ENCODE measurements at places on chromosomes 1 and 21. TPM values are rescaled to one million over a fixed set of nuclear protein-coding genes. Genes with fewer than 3 reads are reported as not detected.

GRCh38 chr1:46705408-46705807, 13.5 kb downstream of the EFCAB14 start:
- no peak overlapping the region for H3K4me3 ChIP-seq
- H3K27ac ChIP-seq, result no peak overlapping the region
- peaks cover 75% of the 10 kb centered on the region for H3K36me3 ChIP-seq
- H3K27me3 ChIP-seq, result no peaks in the 10 kb centered on the region

DNA sequence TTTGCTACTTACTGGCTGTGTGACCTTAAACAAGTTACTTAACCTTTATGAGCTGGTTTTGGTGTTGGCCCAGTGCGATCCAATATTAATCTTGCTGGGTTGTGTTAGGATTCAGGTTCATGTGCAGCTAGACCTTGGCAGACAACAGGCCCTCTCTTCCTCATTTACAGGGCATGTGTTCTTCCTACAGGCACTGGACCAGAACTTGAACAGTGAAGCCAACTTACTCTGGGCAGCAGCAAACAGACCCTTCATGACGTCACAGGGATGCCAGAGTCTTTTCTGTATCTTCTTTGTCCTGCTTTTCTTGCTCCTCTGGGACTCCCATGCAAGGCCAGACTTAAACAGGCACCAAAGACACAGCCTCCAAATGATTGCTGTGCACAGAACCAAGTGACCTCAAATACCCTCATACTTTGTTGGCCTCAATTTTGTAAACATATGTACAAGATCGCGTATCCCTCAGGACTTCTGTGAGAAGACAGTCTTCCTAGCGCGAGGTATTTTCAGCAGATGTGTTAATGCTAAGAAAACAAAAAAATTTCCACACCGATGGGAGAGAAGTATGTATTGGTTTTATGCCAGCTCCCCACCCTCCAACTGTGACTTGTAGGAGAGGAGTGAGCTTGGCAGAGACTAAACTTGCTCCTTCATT, 73.7 kb downstream of the URB2 start:
- DNase-seq, result no peak
- H3K27me3 ChIP-seq, result no peaks in the 10 kb centered on the region
- H3K4me1 ChIP-seq, result peaks cover 2% of the 10 kb centered on the region
- no peaks in the 10 kb centered on the region for H3K36me3 ChIP-seq

DNA sequence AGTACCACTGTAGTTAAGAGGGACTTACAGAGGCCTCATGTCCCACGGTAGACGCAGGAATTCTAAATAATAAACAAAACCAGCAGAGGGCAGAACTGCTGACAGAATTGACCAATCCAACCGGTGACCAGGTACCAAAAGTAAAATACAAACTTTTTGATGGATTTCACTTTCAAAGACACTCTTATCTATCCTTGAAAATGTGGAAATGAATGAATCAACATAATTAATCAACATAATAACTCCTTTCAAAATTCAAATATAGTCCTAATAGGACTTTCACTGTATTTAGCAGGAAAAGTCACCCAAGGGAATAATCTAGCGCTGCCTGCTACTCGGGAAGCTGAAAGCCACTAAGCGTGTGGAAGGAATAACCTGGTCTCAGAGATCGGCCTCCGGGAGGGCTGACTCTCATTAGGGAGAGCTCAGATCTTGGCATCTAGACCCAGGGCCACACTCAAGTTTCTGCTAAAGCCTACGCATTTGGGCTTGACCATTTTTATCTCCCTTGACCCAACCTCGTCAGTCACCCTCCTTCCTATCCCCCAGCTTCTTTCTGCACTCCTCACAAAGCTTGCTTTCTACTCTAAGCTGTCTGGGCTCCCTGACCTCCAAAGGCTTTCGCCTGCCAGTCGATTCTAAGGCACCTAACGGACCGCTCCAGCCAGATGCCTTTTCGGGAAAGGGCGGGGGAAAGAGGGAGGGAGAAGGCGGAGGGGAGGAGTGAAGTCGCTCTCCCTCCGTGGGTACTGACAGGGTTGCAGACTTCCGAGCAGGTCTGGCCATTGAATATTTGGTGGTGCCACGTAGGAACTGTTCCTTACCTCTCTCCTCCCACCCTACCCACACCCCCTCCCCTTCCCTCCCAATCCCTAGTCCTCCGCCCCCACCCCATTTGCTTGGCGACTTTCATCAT, 1.6 kb downstream of the COL11A1 start:
- H3K27me3 ChIP-seq, result peaks cover 11% of the 10 kb centered on the region
- peak overlapping the region; percentile 48 for H3K4me3 ChIP-seq
- no peak overlapping the region for H3K27ac ChIP-seq
- no peak for DNase-seq

- peaks cover 18% of the 10 kb centered on the region for H3K27me3 ChIP-seq
- no peaks in the 10 kb centered on the region for H3K4me1 ChIP-seq
Observed at GRCh38 chr1:29991815-29992214, 731.6 kb downstream of the MATN1 start.

Gene AMPD1
- total RNA-seq, result not detected

DNA sequence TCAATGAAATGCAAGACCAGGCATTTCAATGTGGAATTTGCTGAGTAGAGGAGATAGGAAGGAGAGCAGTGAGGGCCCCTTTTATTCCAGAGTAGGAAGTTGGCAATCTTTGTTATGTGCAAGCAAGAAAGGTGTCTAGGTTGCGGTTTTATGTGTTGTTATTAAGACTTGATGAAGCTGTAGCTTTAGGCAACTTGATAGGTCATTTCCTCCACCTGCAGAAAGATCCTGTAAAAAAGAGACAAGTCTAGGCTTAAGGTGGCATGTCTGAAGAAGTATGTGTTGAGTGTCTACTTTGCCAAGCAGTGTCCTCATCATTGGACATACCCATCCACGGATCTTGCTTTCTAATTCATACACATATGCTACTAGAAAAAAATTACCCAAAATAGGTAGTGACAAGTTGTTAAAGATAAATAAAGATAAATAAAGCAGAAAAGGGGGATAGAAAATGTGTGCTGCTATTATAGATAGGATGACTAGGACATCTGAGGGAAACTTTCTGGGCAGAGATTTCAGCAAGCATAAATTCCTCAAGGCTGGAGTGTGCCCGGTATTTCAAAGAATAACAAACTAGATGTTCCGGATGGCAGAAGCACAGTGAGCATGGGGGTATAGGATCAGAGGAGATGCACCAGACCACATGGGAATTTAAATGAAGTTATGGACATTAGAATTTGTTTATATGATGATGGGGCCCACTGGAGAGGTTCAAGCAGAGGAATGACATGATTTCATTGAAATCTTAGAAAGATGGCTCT, 335.0 kb downstream of the TGFB2 start:
- H3K36me3 ChIP-seq, result no peaks in the 10 kb centered on the region
- no peak overlapping the region for H3K4me3 ChIP-seq

GRCh38 chr1:54795356-54795665, 5.8 kb downstream of the TTC22 start:
- H3K27me3 ChIP-seq, result no peaks in the 10 kb centered on the region
- peaks cover 43% of the 10 kb centered on the region for H3K4me1 ChIP-seq
- no peak overlapping the region for H3K4me3 ChIP-seq

DNA sequence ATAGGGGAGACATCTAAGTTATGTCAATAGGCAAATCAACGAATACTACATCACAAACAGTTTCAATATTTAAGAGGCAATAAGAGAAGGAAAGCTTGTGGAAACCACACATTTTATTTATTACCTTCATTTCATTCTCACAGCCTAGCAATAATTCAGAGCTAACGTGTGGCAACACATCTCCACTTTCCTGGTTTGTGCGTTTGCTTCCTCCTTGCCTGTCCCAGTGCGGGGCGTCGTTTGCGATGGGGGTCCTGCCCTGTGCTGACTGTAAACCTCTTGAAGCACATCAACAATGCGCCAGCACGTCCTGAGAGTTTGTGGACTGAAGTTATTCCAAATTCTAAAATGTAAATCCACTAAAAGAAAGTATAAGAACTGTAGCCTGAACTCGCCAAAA, 14.4 kb upstream of the VPS26C start:
- H3K4me3 ChIP-seq, result no peak overlapping the region
- peaks cover 3% of the 10 kb centered on the region for H3K27me3 ChIP-seq
- no peak for DNase-seq

DNA sequence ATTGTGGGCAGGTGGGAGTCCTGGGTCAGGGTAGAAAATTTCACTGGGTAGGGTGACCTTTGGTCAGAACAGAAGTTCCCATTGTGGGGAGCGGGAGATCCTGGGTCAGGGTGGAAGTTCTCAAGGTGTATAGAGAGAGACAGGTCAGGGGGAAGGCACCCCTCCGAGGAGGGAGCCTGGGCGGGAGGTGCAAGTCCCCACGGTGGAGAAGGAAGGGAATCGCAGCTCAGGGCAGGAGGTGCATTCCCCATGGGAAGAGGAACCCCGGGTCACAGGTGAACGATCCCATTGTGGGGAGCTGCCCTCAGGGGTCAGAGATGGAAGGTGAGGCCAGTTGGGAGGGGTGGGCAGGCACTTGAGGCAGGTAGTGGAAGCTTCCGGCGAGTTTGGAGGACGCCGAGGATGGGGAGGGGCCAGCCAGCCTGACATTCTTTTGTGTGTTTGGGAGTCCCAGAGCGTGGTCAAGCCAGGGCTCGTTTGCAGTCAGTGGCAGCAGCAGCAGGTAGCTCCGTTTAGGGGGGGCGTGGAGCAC, 637 bp downstream of the LYPLA2 start:
- DNase-seq, result no peak
- peak overlapping the region; percentile 75 for H3K27ac ChIP-seq
- peaks cover 38% of the 10 kb centered on the region for H3K4me1 ChIP-seq
- peaks cover 58% of the 10 kb centered on the region for H3K36me3 ChIP-seq

GRCh38 chr1:217494767-217495166, 136.1 kb downstream of the GPATCH2 start:
- no peak overlapping the region for H3K4me3 ChIP-seq
- H3K4me1 ChIP-seq, result no peaks in the 10 kb centered on the region
- no peaks in the 10 kb centered on the region for H3K27me3 ChIP-seq
- no peak overlapping the region for H3K27ac ChIP-seq

DNA sequence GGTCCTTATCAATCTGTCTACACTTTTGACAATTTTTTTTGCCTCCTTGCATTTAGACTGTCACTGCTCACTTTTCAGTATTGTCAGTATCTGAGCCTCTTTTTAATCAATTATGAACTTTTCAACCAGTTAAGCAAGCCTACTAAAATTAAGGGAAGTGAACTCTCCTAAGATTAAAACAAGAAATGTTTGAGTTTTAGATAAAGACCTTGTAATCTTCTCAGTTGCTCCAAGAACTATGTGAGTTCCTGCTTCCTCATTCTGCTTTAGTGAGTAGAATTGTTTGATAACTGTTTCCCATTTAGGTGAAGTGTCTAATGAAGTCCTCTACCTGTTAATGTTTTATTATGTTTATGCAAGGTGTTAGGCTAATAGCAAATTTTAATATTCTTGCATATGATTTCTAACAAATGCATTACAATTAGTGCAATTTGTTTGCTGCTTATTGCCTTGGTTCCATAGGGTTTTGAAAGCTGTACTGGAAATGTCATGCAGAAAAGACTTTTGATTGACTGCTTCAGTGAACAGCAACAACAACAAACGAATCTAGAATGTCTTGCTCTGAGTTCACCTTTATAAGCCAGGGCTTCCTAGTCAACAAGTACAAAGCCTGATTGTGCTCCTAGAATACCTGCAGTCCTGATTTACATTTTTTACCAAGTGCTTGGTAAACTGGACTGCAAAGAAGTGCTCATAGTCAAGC, 40.9 kb downstream of the PLA2G4A start:
- H3K36me3 ChIP-seq, result no peaks in the 10 kb centered on the region
- no peaks in the 10 kb centered on the region for H3K27me3 ChIP-seq
- DNase-seq, result no peak
- peaks cover 8% of the 10 kb centered on the region for H3K4me1 ChIP-seq

DNA sequence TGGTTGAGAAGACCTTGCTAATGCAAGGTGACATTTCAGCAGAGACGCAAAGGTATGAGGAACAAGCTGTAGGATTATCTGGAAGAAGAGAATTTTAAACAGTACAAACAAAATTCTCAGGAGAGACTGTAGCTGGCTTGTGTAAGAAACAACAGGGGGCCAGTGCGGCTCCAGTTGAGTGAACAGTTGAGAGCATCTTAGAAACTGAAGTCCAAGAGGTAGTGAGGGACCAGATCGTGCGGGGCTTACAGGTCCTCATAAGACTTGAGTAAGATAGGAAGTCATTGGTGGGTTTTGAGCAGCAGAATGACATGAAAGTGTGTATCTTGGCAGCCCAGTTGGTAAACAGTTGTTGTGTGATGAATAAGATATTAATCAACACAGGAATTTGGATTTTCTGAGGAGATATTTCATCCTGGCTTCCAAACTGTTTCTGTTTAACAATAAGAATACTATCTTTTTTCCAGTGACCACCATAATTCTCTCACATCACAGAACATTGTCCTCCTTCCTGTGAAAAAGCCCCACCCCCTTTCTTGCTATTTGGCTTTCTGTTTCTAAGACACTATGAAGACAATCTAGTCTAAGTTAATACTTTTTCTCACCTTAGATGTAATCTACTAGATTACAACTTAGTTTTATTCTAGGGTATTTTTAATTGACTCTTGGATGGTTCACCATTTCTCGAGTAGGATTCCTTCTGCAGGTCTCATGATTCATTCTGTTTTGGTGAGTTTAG, 62.4 kb downstream of the SASS6 start:
- DNase-seq, result no peak
- no peaks in the 10 kb centered on the region for H3K4me1 ChIP-seq

GRCh38 chr1:27058966-27059669, 46.5 kb upstream of the TENT5B start:
- H3K4me1 ChIP-seq, result peaks cover 19% of the 10 kb centered on the region
- H3K27me3 ChIP-seq, result no peaks in the 10 kb centered on the region
- H3K4me3 ChIP-seq, result no peak overlapping the region
- no peaks in the 10 kb centered on the region for H3K36me3 ChIP-seq
- no peak for DNase-seq

DNA sequence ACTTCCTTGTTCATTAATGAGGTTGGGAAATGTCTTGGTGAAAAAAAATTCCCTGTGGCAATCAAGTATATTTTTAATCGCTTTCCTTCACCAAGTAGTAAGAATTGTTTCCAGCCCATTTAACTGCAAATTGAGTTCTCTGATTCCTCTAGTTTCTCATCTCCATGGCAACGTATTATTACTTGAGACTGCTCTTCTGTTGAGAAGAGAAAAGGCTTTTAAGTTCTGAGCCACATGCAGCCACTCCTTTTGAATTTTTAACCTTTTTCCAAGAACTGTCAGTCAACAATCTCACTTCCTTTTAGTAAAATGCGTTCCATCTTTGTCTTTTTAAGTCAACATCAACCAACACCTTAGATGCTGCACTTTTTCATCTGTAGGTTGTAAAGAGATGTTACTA, 75.7 kb upstream of the KIAA1614 start:
- no peak overlapping the region for H3K27ac ChIP-seq
- no peaks in the 10 kb centered on the region for H3K4me1 ChIP-seq

DNA sequence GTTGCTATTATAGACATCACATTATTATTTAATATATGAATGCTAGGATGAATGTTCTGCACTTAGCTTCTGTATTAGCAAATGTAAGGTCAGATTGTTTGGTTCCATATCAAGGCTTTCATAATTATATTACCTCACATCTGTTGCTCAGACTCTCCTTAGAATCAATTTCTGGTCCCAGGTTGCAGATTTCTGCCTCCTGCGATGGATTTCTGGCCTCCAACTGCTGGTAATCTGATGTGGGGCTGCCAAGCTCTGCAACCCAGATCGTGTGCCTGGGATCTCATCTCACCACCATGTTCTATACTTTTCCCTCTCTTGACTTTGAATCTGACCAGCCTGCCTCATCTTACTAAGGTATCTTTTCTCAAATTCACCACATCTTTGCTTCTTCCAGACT, 25.2 kb downstream of the PLPPR5 start:
- H3K27ac ChIP-seq, result no peak overlapping the region
- H3K27me3 ChIP-seq, result no peaks in the 10 kb centered on the region
- no peaks in the 10 kb centered on the region for H3K36me3 ChIP-seq
- H3K4me1 ChIP-seq, result no peaks in the 10 kb centered on the region
- no peak overlapping the region for H3K4me3 ChIP-seq
- DNase-seq, result no peak

GRCh38 chr1:51061231-51061918, 40.7 kb upstream of the C1orf185 start:
- H3K27ac ChIP-seq, result no peak overlapping the region
- no peak overlapping the region for H3K4me3 ChIP-seq
- no peaks in the 10 kb centered on the region for H3K27me3 ChIP-seq
- DNase-seq, result no peak
- H3K4me1 ChIP-seq, result no peaks in the 10 kb centered on the region

All from suprapubic skin (tissue), 4 donors.